Ovary (tissue), 10 donors: ENCODE measurements at places on chromosomes 1 and 21. TPM values are rescaled to one million over a fixed set of nuclear protein-coding genes. Genes with fewer than 3 reads are reported as not detected.

Gene C1orf116
- 0.07 TPM for polyA plus RNA-seq

Gene SPATA17
- 0.75 TPM for polyA plus RNA-seq

Gene TEKT2
- polyA plus RNA-seq, result 0.12 TPM

Gene LCE3E
- not detected for polyA plus RNA-seq

Gene S100A14
- 0.40 TPM for polyA plus RNA-seq
